ENCODE measurements at places on chromosomes 16 and 17. TPM values are rescaled to one million over a fixed set of nuclear protein-coding genes. Genes with fewer than 3 reads are reported as not detected.

DNA sequence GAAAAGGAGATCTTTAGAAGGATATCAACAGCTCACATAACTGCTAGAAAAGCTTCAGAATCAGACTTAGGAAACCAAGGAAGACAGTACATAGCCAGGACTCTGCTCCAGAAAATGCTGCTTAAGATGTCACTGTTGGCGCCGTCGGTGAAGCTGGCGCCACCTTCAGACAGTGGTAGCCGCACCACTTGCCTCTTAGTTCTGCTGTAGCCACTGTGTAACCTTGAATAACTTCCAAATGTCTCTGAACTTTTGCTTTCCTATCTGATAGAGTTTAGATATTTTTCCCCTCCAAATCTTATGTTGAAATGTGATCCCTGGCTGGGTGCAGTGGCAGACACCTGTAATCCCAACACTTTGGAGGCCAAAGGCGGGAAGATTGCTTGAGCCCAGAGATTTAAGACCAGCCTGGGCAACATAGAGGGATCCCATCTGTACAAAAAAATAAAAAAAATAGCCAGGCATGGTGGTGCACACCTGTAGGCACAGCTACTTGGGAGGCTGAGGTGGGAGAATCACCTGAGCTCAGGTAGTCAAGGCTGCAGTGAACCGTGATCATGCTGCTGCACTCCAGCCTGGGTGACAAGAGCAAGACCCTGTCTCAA, 6.3 kb upstream of the USP31 start:
- H3K4me1 ChIP-seq, result no peaks in the 10 kb centered on the region
- no peak overlapping the region for H3K27ac ChIP-seq
- H3K4me3 ChIP-seq, result no peak overlapping the region
- DNase-seq, result peak; percentile 30

DNA sequence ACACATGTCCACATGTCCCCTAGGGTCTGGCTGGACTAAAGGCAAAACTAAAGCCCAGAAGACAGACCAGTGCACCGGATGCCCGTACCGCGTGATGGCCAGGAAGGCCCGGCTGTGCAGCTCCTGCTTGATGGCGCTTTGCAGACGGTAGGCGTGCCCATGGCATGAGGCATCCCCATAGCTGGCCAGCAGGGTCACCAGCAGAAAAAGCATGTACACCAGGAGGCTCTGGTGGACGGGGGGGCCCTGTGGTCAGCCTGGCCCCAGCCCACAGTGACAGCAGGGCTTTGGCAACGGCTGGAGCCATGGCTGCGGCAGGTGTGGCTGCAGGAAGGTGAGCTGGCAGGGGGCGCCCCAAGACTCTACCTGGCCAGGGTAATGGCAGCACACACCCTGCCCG, 42.8 kb downstream of the PKD1 start:
- no peaks in the 10 kb centered on the region for H3K4me1 ChIP-seq
- no peak for DNase-seq
- H3K36me3 ChIP-seq, result no peaks in the 10 kb centered on the region
- H3K27me3 ChIP-seq, result no peaks in the 10 kb centered on the region
- no peak overlapping the region for H3K27ac ChIP-seq

The SCGB1C2 gene
- not detected for total RNA-seq

GRCh38 chr16:70644763-70645597, 1.4 kb upstream of the IL34 start:
- no peaks in the 10 kb centered on the region for H3K36me3 ChIP-seq
- no peak for DNase-seq
- H3K4me1 ChIP-seq, result peaks cover 15% of the 10 kb centered on the region
- H3K27ac ChIP-seq, result no peak overlapping the region

DNA sequence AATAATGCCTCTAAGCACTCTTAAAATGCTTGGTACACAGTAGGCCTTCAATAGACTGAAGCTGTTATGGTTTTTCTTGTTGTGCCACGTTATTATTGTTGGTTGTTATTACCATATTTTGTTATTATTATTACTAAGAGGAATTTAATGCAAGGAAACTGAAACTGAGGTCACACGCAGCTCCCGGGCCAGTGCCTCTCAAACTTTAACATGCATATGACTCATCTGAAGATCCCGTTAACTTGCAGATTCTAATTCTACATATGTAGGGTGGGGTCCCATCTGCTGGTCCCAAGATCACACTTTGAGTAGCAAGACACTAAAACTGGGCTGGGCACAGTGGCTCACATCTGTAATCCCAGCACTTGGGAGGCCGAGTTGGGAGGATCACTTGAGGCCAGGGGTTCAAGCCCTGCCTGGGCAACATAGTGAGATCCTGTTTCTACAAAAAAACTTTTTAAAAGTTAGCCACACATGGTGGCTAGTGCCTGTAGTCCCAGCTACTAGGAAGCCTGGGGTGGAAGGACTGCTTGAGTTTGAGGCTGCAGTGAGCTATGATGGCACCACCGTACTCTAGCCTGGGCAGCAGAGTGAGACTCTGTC, 888 bp downstream of the ACSM5 start:
- no peaks in the 10 kb centered on the region for H3K27me3 ChIP-seq
- H3K36me3 ChIP-seq, result no peaks in the 10 kb centered on the region
- no peak overlapping the region for H3K4me3 ChIP-seq
- H3K27ac ChIP-seq, result peak overlapping the region; percentile 76

DNA sequence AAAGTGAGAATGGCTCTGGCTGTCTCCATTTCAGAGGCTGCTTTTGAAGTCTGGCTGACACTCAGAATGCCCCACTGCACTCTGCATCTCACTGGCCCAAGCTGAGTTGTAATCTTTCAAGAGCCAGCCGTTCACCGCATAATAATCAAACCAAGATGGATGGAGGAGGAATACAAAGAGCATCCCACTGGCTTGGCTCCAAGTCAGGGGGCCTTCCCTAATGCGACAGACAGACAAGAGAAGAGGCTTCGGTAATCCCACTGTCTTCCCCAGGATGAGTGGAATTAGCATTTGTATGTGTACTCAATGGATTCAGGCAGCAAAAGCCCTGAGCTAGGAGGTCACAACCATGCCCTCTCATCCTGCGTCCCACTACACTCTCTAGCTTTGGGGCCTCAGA, 68.0 kb downstream of the CBLN1 start:
- H3K4me3 ChIP-seq, result no peak overlapping the region
- H3K4me1 ChIP-seq, result no peaks in the 10 kb centered on the region
- no peak for DNase-seq

The NOG gene
- total RNA-seq, result not detected

- peak within 1 kb of the TSS; percentile 61 for H3K27ac ChIP-seq
- DNase-seq, result peak; percentile 45
- peaks cover 17% of the 10 kb centered on the region for H3K36me3 ChIP-seq
Observed at GRCh38 chr16:31471875-31472708, at the start of gene TGFB1I1. Gene TGFB1I1, plus strand, starts transcription at chr16:31472152. Its CDS starts 37 bp downstream, at chr16:31472189.

DNA sequence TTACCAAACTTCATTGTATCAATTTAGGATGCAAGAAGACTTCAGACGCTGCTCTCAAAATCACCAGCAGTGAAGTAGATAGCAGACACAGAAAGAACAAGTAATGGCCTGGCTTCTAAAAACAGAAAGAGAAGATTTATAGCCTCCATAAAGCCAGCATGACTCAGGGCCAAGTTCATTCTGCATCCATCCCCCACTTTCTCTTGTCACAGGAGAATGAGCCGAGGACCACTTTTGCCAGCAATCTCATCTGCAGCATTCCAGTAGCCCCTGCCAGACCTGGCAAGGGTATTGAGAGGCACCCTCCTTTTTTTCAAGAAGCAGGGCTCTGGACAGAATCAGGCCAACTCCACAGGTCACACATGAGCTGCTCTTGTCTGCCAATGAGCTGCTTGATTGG, 355.4 kb upstream of the SOX9 start:
- no peak overlapping the region for H3K27ac ChIP-seq
- H3K36me3 ChIP-seq, result no peaks in the 10 kb centered on the region
- H3K4me3 ChIP-seq, result no peak overlapping the region
- no peak for DNase-seq
- no peaks in the 10 kb centered on the region for H3K4me1 ChIP-seq
- no peaks in the 10 kb centered on the region for H3K27me3 ChIP-seq

DNA sequence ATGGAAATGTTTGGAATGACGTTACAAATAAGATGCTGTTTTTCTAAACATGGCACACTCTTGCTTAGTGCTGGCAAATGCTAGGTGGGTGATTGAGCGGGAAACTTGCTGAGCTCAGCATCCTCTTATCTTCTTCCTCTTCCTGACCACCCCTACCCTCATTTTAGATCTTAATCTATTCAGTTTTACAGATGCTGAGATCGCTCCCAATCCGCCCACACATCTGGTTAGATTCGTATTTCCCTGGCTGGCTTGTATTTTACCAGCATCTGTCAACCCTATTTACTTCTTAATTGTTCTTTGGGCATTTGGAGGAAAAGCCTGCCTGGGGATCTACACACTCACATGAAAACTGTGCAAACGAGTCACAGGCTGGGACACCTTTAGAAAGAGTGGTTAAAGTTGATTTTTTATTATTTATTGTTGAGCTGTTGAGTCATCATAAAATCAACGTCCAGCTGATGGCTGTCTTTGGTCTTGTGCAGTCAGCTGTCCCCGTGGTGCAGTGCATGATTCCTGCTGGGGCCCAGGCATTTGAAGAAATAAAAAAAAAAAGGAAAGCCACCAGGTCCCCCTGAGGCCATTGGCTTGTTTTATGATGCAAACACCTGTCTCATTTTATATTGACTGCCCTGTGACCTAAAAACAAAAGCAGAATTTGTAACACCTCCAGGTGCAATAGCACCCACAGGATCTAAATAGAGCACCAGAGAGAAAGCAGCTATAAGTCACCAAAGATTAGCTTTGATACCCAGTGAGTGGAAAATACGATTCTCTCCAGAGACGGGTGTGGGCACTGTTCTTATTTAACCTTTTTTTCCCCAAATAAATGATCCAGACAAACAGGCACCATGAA, 258.6 kb downstream of the HS3ST3B1 start:
- no peak overlapping the region for H3K4me3 ChIP-seq
- no peaks in the 10 kb centered on the region for H3K4me1 ChIP-seq

GRCh38 chr17:57329380-57330214, 73.3 kb downstream of the MSI2 start:
- no peaks in the 10 kb centered on the region for H3K36me3 ChIP-seq
- DNase-seq, result peak; percentile 84
- no peak overlapping the region for H3K4me3 ChIP-seq
- H3K27ac ChIP-seq, result peak overlapping the region; percentile 91
- no peaks in the 10 kb centered on the region for H3K27me3 ChIP-seq
- H3K4me1 ChIP-seq, result peaks cover 53% of the 10 kb centered on the region

DNA sequence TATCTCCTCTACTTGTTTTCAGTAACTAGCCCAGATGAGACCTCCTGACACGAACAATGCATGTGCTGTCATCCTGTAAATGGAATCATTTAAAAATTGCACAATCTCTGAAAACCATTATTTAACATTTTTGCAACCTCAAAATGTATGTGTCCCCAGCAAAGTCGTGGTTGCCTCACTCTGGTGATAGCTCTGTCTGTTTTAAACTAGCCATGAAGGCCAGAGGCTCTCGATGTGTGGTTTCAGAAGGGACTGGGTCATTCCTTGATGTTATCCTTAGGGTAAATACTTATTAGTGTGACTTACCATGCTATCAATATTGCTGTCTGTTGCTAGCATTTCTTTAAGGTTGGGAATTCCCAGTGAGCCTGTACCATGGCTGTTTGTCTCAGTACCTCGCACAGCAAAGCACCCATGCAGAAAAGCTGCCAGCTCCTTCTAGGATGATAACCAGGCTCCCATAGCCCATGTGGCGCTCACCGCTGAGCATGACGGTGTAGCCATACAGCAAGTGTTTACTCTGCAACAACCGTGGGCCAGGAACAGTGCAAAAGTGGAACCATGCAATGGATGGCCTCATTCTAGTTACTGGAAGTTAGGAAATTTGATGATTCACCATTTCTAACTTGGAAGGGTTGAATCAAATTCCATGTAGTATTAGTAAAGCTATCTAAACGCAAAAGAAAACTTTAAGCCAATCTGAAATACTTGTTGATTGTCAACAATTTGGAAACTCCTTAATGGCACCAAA, 2.9 kb upstream of the PGS1 start:
- peaks cover 13% of the 10 kb centered on the region for H3K4me1 ChIP-seq
- no peaks in the 10 kb centered on the region for H3K36me3 ChIP-seq
- no peaks in the 10 kb centered on the region for H3K27me3 ChIP-seq
- DNase-seq, result peak; percentile 66
